Cardiac fibroblast (primary cell): ENCODE measurements at places on chromosomes 2 and 18.

GRCh38 chr2:191917967-191918651 is 71.2 kb upstream of the CAVIN2 start:
- DNase-seq, result no peak

DNA sequence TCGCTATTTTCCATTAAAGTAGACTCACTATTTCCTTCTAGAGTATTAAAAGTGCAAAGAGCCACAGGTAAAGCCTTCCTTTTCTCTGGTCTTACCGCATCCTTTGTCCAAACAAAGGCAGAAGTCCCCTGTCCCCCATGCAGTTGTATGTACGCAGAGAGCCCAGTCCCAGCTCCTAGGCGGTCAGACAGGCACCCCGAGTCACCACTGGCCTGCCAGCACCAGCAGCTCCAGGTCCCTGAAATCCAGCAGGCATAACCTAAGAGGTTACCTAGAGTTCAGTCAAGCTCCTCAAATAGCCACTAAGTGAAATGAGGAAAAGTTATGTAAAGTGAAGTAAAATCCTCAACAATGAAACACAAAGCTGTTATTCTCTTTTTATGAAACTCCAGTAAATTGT is 60.4 kb upstream of the TWIST2 start:
- no peak for DNase-seq

GRCh38 chr2:45559436-45559835 is 51.6 kb downstream of the SRBD1 start:
- DNase-seq, result no peak

- DNase-seq, result no peak
Observed at GRCh38 chr2:6337472-6337820, 528.3 kb downstream of the CMPK2 start.

- DNase-seq, result no peak
Observed at GRCh38 chr2:191083540-191083939, 67.3 kb downstream of the STAT4 start.

- DNase-seq, result peak; percentile 91
Observed at GRCh38 chr2:138356178-138356577, 145.4 kb upstream of the SPOPL start.

DNA sequence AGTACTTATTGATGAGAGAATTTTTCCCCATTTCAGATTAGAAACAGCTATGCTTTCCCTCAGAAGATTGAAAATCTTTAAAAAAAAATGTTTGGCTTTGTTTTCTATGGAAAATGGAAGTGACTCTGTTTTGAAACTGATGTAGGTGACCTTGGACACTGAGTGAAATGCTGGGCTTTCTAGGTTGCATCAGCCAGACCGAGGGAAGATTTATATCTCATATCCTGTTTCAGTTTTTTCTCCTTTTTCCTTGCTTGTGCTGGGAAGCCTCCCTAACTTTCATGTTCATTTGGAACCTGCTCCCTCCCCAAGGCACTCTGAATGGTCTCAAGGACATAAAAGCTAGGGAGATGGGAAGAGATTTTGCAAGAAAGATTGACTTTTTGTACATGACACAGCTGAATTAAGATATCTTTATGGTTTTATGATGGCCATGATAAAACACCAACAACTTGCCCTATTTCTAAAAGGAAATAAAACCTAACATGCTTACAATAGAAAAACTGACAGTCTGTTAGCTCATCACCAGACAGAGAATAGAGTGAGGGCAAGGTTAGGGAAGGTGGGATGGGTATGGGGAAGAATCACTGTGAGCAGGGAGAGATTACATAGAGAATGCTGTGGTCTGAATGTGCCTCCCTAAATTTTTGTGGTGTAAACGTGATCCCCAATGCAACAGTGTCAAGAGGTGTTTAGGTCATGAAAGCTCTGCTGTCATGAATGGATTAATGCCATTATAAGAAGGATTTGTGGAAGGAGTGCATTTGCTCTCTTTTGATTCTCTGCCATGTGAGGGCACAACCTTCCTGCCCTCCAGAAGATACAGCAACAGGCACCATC is 249.7 kb downstream of the TPGS2 start:
- peak; percentile 25 for DNase-seq

GRCh38 chr2:1931003-1931914 is 186.9 kb upstream of the PXDN start:
- DNase-seq, result no peak

DNA sequence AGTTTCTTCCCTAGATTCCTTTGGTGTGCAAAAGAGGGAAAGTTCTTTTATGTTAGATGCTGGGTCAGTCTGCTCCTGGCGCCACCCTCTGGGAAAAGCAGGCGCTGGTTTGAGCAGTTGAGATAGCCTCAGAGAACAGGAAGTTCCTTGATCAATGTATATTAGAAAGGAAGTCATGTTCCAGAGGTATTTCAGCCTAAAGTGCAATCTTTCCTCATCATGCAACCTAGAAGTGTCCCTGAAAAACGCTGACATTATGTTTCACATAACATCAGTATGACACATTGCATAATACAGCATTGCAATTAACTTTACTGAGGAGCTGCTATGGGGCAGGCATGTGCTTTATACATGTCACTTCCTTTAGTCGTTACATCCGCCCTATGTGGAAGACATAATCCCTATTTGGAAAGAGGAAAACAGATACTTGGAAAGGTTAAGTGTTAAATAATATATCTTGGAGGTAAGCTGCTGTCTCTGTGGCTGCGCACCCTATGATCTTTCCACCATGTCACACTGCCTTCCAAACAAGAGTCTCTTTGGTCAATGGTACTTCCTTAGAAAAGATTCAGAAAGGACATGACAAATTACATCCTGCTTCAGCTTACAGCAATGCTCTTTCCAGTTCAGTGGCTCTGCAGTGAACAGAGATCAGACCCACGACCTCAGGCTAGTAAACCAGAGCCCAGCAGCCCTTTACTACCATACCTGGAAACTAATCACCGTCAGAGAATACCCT is 369.7 kb downstream of the RAD51AP2 start:
- DNase-seq, result peak; percentile 42

DNA sequence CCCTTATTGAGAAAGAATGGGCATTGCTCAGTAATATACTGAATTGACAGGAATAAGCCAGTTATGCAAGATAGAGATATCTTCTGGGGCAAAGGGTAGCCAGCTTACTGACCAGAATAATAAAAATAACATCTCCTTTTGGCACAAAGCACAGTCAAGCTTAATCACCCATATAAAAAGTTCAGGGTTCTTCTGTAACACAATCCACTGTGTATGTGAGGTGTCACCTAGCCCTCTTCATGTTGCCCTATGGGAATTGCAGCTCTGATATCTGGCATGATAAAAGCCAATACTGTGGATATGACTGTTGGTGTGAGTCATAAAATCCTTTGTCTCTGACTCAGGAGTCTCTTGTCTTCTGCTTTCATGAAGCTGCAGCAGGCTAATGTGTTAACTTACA is 90.8 kb downstream of the DSEL start:
- DNase-seq, result peak; percentile 97
